ENCODE measurements at places on chromosomes 2 and 18. TPM values are rescaled to one million over a fixed set of nuclear protein-coding genes. Genes with fewer than 3 reads are reported as not detected.

Gene NEU2
- total RNA-seq = not detected

Gene GPAT2
- 7.5 TPM for total RNA-seq

Gene ARHGAP15
- total RNA-seq = 10.8 TPM

Gene MAL
- total RNA-seq = 19.3 TPM

Gene DSG4
- total RNA-seq = not detected

Data from thyroid gland (tissue), 4 donors.